ENCODE measurements at places on chromosomes 13 and 19. TPM values are rescaled to one million over a fixed set of nuclear protein-coding genes. Genes with fewer than 3 reads are reported as not detected.

GRCh38 chr13:76879203-76879882 is 6.9 kb downstream of the KCTD12 start:
- DNase-seq: no peak

- no peak for DNase-seq
Measured at GRCh38 chr13:59715611-59716010, 448.1 kb downstream of the DIAPH3 start.

DYRK1B gene
- 86.3 TPM for total RNA-seq

NEK5 gene
- total RNA-seq: not detected

All from glutamatergic neuron (in vitro differentiated cells).